ENCODE measurements at places on chromosomes 13 and 19.

- peak; percentile 14 for DNase-seq
Measured at GRCh38 chr13:110771194-110771593, 57.7 kb downstream of the ING1 start.

- no peak for DNase-seq
Measured at GRCh38 chr19:50797781-50798658, 7.8 kb downstream of the ACP4 start.

GRCh38 chr13:34993470-34993869 is 51.4 kb downstream of the NBEA start:
- DNase-seq = peak; percentile 33

DNA sequence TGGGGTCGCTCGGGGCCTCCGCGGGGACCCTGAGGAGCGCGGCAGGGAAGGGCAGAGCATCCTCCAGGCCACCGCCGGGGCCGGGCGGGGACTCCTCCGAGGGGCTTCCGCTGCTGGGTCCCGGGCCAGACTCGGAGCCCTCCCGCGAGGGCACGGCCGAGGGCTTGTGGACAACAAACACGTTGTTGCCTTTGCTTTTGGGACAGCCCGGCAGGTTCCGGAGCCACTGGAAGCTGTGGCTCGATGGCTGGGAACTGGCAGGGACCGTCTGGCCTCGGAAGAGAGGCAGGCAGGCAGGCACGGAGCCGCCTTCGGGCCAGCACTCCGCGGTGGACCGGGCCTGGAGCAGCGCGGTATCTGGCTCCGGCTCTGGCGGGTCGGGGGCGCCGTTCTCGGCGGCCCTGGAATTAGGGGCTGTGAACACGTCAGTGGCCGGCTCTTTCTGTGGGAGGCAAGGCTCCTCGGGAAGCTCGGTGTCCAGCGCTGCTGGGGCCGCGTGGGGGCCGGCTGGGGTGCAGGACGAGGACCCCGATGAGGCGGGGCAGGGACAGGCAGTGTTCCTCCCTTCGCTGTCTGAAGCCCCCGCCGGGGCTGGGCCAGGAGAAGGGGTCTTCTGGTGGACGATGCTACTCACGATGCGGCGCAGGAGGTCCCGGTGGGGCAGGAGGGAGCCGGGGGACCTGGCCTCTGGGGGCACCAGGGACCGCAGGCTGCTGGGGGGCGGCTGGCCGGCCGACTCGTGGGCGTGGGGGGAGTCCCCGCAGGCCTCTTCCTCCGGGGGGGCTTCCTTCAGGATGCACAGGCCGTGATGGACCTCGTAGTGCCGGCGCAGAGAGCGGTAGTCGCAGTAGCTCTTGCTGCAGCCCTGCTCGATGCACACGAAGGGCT is 27.6 kb downstream of the ZNF541 start:
- no peak for DNase-seq

- DNase-seq = no peak
Measured at GRCh38 chr13:114185182-114185971, 6.3 kb downstream of the CFAP97D2 start.

DNA sequence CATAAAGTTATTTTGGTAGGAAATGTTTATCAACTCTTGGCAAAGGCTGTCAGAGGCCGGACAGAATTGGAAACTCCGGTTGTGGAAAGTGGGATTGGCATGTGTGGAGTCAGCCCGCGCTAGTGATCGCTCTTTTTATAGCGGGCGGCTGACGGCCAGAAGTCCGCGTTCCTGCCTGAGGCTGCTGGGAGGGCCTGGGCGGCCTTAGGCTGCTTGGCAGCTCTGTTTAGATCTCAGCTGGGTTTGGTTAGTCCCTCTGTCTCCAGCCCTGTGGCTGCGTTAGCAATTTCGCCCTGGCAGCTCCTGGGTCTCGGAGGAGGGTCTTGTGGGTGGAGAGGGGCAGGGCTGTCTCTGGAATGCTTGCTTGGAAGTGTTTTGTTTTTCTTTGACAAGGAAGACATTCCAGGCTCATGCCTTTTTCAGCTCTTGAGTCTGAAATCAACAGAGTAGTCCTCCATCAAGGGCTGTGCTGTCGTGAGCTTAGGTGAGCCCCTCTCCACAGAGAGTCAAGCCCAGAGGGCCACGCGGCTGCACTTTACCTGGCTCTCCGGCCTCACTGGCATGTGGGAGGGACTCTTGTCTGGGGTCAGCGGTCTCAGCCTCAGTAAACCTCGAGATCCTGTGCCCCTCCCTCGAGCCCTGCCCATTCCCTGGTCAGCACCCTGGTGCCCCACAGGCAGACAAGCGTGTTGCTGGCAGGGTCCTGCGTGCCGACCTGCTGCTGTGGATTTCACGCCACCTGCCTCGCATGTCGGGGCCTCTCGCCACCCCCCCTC is 22.5 kb downstream of the DOT1L start:
- DNase-seq = peak; percentile 91

GRCh38 chr13:31413516-31413915 is 213.7 kb downstream of the B3GLCT start:
- DNase-seq = no peak

GRCh38 chr13:108193806-108194205 is 21.5 kb downstream of the LIG4 start:
- no peak for DNase-seq

DNA sequence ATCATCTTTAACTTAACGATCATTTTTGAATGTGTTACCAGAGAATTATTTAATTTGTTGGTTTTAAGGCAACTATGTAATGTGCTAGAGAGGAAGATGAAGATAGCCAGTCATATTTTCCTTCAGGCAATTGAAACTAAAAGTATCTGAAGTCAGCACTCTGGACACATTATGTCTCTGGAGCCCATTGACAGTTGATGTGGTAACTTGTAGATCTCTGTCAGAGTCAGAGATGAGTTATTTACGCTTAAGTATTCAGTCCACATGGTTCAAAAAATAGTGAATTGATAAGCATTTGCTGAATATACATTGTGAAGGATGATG is 2.1 kb downstream of the ZMYM2 start:
- DNase-seq = peak; percentile 23

- no peak for DNase-seq
Measured at GRCh38 chr13:24921881-24922280, 157.9 kb downstream of the RNF17 start.

DNA sequence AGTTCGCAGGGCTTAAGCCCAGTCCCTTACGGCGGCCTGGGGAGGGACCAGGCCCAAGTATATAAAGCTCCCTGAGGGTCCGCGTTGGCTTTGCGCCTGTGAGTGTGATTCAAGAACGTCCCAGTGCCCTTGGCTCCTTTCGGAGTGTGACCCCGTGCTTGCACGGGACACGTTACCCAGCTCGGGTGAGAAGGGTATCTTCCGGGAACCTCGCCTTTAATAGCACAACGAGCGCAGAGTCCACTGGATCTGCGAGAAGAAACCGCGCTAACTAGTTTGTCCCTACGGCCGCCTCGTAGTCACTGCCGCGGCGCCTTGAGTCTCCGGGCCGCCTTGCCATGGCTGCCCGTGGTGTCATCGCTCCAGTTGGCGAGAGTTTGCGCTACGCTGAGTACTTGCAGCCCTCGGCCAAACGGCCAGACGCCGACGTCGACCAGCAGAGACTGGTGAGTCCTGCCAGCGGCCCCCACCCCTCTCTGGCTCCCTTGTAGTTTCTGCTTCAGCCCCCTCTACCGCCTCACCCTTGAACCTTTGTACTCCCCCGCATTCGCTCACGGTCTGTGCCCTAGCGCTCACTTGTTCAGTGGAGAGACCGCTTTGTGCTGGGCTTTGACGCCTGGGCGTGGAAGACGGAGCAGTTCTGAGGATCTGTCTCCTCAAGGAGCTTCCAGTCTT is at the start of gene DNAJC15:
Gene DNAJC15, plus strand, starts transcription at position 298 of the 675 bp plus-strand sequence. Its CDS starts 41 bp downstream, at position 339.
- peak; percentile 87 for DNase-seq

DNA sequence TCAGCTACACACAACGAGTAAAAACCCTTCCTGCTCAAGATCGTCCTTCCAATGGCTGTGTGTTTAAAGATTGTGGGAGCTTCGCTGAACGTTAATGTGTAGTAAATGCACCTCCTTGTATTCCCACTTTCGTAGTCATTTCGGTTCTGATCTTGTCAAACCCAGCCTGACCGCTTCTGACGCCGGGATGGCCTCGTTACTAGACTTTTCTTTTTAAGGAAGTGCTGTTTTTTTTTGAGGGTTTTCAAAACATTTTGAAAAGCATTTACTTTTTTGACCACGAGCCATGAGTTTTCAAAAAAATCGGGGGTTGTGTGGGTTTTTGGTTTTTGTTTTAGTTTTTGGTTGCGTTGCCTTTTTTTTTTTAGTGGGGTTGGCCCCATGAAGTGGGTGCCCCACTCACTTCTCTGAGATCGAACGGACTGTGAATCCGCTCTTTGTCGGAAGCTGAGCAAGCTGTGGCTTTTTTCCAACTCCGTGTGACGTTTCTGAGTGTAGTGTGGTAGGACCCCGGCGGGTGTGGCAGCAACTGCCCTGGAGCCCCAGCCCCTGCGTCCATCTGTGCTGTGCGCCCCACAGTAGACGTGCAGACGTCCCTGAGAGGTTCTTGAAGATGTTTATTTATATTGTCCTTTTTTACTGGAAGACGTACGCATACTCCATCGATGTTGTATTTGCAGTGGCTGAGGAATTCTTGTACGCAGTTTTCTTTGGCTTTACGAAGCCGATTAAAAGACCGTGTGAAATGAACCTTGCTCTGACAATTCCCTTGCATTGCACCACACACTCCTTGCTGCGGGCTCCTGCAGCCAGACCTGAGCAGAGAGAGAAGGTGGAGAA is 2.7 kb upstream of the FAM174C start:
- no peak for DNase-seq

- no peak for DNase-seq
Measured at GRCh38 chr19:13092606-13093235, 9.9 kb downstream of the LYL1 start.

DNA sequence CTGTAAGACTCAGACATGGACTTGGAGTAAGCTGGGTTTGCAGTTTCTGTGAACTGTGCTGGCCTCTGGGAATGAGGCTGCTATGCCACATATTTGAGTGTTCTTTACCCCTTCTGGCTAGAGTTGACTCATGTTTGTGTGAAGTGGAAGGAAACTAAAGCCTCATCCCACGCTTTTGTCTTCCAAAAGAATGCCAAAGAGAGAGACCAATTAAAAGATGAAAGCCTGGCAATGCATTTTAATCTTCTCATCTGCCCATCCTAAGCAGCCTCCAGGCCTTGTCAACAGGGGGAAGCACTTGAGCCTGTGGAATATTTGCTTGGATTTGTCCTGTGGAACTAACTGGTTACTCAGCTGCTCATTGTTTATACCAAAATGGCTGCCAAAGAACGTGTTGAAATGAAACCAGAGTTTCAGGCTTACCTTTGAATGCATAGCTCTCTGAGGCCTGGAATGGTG is 49.1 kb downstream of the LMO7 start:
- peak; percentile 88 for DNase-seq

DNA sequence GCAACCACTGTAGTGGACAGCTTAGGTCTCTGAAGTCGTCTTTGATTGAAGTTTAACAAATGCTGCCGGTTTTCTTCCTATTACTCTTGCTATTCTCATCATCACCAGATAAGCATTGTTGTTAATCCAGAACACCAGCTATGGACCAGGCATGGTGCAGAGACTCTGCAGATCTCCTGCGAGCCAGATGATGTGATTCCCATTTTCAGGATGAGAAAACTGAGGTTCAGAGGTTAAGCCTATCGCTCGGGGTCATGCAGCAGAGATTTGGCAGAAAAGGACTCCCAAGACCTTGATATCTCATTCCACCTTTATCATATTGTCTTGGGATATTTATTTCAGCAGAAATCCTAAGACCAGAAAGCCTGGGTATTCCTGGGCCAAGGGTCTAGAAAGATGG is 16.5 kb upstream of the CABP5 start:
- DNase-seq = no peak

GRCh38 chr13:97761796-97762540 is 191.5 kb upstream of the IPO5 start:
- DNase-seq = no peak

DNA sequence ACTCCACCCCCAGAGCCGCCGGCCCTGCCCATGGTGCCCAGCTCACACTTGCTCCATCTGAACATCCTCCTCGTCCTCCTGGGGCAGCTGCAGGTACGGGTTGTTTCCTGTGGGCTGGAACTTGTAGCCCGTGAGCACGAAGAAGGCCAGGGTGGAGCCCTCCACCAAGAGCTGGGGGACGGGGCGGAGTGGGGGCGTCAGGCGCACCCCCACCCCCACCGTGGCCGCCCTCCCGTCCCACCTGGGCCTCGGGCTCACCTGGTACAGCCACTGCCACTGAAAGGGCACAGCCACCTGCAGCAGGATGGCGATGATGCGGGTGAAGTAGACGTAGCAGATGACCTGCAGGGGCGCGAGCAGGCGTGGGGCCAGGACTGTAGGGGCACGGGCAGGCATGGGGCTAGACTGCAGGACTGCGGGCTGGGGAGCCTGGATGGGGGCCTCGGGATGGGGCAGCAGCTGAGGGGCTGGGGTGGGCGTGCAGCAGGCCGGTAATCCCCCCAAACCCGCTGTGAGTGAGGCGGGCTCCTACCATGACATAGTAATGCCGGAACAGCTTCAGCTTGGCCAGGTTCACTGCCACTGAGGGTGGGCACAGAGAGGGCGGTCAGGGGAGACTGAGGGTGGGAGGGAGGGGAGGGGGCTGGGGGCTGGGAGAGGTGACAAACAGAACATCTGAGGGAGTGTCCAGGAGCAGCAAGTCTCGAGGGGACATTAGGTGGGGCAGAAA is 6.3 kb downstream of the GPR108 start:
- no peak for DNase-seq

DNA sequence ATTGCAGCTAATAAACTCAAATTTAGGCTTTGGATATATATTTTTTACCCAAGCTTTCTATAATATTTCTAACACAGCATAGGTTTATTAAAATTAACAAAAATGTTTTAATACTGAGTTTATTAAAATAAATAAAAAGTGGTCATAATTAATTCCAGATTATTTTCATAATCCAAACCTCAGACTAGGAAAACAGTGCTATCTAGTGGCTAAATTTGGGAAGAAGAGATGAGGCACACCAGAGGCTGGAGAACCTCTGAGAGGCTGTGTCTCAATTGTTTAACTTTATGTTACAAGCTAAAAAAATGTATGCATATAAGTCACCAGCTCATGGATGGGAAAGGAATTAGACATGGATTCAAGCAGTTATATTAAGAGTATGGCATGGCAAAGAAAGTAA is 392.5 kb downstream of the DIAPH3 start:
- DNase-seq = peak; percentile 59

Data from choroid plexus epithelial cell (primary cell).